ENCODE measurements at places on chromosomes 5 and 9.

DNA sequence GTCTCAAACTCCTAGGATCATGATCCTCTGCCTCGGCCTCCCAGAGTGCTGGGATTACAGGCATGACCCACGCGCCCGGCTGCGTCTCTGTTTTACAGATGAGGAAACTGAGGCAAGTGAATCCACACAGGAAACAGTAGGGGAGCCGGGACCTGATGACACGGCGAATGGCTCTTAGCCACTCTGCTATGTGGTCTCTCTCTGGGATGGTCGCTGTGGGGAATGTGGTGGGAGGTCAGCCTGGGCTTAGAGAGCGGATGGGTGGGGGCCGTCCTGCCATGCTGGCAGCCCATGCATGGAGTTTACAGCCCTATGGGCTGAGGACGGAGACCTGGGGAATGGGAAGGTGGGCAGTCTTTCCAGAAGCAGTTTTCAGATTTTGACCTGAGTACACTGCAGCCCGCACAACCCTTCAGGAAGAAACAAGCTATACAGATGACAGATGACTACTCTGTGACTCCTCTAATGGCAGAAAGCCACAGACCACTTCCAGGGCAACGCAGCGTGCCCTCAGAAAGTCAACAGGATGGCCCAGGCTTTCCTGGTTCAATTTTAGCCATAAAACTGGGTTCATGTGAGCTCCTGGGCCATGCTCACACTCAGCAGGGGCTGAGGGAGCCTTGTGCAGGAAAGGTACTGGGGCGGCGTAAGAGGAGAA is 136.1 kb upstream of the RAPGEF1 start:
- DNase-seq: no peak

GRCh38 chr9:101639785-101640665 is 45.3 kb upstream of the PPP3R2 start:
- DNase-seq: no peak

DNA sequence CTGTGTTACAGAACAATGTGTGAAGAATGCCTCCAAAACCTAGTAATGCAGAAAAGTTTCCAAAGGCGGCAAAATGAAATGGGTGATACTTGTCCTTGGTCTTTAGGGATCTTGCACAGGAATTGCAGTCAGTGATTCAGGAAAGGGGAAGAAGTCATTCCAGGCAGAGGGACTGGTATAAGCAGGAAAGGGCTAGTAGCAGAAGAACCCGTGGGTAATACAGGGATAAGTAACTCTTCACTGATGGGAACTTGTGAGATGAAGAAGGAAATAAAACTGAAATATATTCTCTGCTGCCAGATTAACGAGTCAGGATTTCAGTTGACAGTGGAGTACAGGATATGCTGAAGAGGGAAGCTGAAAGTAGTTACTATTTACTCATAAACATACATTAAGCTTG is 1.2 kb downstream of the SRFBP1 start:
- DNase-seq: no peak

DNA sequence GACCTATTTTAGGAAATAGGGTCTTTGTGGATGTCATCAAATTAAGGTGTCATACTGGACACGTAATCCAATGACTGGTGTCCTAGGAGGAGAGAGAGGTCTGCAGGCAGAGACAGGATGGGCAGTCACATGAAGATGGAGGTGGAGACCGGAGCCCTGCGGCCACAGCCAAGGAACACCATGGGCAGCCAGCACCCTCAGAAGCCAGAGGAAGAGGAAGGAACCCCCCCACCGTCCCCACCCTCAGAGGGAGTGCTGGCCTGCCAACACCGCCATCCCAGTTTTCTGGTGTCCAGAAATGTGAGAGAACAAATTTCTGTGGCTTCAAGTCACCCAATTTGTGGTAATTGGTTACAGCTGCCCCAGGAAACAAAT is 88.3 kb downstream of the NSUN2 start:
- no peak for DNase-seq

- DNase-seq: no peak
These were observed 133.1 kb upstream of the CDH12 start for GRCh38 chr5:22986281-22986680.

GRCh38 chr5:165126598-165126997 is 1621.2 kb downstream of the MAT2B start:
- DNase-seq: no peak

DNA sequence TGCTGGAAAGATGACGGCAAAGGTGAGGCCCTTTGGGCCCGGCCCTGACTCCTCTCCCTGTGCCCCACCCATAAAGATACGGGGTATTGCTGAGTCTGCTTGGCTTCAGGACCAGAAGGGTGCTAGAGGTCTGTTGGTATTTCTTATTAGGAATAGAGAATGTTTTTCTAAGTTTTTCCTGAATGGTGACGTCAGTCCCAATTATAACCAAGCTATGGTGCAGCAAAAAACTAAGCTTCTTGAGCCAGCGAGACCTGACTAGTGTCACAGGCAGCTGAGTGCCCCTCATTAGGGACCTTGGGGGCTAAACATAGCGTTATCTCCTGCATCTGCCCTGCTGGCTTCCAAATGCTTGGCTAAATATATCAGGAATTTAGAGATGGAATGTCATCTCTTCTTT is 151.0 kb upstream of the TBC1D2 start:
- DNase-seq: no peak

GRCh38 chr5:62298118-62298517 is 7.9 kb upstream of the KIF2A start:
- DNase-seq: no peak

DNA sequence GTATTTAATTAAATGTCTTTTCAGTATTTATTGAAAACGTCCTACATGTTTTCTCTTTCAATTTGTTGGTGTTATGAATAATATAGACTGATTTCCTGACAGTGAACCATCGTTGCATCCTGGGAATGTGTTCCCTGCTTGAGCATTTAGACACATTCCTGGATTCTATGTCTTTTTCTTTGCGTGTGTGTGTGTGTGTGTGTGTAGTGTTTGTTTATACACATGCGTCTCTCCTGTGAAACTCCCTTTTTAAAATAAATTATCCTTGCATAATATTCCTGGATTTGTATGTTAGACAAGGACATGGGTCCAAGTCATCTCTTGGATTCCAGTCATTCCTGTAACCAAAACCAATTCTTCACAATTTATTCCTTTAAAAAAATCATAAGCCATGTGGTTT is 153.4 kb downstream of the HSPA4 start:
- DNase-seq: no peak

GRCh38 chr9:29816954-29817703 is 2243.8 kb upstream of the C9orf72 start:
- no peak for DNase-seq

DNA sequence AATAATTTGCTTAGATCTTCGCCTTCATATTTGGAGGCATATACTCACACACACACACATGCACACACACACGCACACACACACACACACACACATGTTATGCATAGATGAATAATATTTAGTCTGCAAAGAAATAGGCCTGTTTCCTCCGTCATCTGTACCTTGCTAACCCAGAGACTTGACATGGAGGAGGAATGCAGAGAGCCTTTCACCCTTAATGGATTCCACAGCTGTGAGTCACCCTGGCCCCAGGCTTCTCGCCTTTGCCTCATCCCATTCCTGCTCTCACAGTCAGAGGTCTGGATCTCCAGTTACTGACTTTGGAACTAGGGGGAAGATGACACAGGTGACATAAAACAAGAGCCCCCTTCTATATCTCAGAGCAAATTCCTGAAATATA is 29.7 kb downstream of the ZNF462 start:
- no peak for DNase-seq

GRCh38 chr5:77645158-77645994 is 6.9 kb upstream of the OTP start:
- DNase-seq: no peak

DNA sequence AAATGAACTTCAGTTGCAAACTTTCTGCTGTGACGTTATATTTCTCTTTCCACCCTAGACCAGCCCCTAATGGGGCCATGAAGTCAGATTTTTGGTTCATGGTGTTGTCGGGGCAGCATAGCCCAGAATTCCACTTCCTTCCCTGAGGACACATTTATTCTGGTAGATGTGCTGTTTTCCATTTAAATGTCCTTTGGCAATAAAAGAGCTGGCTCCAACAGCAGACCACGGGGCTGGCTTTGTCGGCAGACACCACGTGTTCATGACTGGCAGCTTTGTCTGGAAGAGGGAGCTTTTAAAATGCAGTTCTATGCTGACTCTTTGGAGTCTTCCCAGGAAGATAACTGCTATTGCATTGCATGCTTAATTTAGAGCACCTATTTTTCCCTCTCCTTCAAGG is 17.6 kb upstream of the LCP2 start:
- DNase-seq: no peak

DNA sequence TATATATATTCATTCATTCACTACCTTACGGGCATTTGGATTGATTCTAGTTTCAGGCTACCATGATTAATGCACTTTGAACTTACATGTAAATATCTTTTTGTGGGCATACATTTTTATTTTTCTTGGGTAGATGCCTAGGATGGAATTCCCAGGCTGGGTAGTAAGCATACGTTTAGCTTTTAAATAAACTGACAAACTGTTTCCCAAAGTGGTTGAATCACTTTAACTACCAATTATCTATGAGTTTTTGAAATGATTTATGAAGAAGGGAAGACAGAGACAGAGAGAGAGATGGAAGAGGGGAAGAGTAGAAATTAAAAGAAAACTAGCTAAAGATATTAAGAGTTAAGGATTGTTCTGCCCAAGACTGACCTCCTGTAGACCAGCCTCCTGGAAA is 612.6 kb downstream of the PSAT1 start:
- DNase-seq: no peak

GRCh38 chr5:107384256-107384655 is 286.5 kb downstream of the EFNA5 start:
- no peak for DNase-seq

GRCh38 chr5:73218552-73219171 is 45.7 kb downstream of the TMEM174 start:
- DNase-seq: no peak

All from stimulated activated CD8-positive, alpha-beta memory T cell treated with anti-CD3 and anti-CD28 coated beads, Interleukin-4, amount 100 ng/mL, for 1 hour (primary cell).